ENCODE measurements at places on chromosomes 4 and X.

DNA sequence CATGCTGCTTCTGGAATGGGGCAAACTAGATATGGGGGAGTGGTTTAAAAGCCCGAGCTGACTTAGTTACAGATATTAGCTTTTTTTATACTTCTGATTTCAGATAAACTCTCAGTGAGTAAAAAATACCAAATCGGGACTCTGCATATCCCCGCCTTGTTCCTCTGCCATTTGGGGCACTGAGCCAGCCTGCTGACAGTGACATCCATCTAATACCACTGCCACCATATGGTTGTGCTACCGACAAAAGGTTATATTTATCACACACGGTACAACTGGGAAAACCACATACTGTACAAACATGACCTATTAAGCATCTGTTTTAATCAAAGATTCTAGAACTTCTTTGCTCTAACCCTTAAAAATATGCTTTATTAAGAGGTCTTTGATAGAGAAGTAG, 78.7 kb downstream of the GALNT7 start:
- no peak for DNase-seq

GRCh38 chr4:87327136-87327535, 4.5 kb upstream of the HSD17B13 start:
- DNase-seq, result no peak

DNA sequence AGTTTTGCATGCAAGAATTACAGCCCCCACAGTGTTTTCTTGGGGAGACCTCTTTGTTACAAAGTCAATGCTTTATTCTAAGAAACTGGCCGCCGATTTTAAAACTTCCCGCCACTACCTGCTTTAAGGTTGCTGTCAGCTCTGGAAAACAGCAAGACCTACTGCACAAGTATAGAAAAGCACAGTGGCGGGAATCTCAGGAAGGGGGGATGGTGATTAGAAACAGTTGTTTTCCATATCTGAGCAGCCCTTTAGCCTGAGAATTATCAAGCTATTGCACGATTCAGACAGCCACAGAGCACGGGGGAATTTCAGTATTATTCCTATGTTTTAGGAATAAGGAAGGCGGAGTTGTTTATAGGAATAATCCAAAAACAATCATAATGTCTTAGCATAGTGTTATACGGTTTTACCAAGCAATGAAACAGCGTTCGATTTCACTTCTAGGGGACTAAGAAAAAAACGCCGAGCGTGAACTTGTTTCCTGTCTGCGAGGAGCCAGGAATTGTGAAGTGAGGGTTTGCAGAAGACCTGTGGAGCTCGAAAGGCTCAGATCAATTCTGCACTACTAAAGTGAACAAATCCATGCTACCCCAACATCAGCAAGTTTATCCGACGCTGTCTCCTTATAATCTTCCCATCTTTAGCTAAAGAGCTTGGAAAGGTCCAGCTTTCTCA, 81.3 kb downstream of the HMGN5 start:
- no peak for DNase-seq

GRCh38 chrX:130694983-130695382, 208.0 kb downstream of the ENOX2 start:
- no peak for DNase-seq

- DNase-seq, result no peak
These were observed 620.0 kb downstream of the BCOR start for GRCh38 chrX:39477762-39478120.

DNA sequence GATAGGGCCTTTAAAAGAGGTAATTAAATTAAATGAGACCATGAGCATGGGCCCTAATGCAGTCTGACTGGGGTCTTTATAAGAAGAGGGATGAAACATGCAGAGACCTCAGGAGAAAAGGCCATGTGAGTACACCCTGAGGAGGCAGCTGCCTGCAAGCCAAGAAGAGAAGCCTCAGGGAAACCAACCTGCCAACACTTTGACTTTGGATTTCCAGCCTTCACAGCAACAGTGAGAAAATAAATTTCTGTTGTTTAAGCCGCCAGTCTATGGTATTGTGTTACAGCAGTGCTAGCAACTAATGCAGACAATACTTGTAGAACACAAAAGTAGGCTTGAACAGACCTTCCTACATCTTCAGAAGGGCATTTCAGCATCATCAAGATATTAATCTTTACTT, 52.3 kb downstream of the SMAD1 start:
- no peak for DNase-seq

GRCh38 chr4:6834867-6835266, 52.3 kb downstream of the KIAA0232 start:
- DNase-seq, result no peak

GRCh38 chr4:144411700-144412099, 234.3 kb upstream of the HHIP start:
- DNase-seq, result no peak

- DNase-seq, result no peak
These were observed 207.4 kb downstream of the CEP135 start for GRCh38 chr4:56156141-56156540.

- no peak for DNase-seq
These were observed at the start of gene ZNF827 for GRCh38 chr4:145938618-145939440. TSS of gene ZNF827 (minus strand) at chr4:145938823. CDS start at chr4:145938407, 416 bp downstream.

DNA sequence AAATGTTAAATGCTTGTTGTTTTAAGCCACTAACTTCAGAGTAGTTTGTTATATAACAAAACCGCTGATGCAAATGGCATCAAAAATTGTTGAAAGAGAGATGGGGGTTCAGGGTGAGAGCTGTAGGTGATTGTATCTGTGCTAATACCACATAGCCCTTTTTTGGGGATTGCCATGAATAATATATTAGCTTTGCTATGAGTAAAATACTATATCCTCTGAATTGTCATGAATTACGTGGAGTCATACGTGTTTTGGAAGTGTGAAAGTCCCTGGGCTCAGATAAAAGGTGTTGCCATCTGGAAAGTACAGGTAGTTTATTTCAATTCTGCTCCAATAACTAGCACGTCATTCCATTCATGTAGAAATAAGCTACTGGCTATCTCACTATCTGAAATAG, 30.6 kb downstream of the DYNLT3 start:
- no peak for DNase-seq

DNA sequence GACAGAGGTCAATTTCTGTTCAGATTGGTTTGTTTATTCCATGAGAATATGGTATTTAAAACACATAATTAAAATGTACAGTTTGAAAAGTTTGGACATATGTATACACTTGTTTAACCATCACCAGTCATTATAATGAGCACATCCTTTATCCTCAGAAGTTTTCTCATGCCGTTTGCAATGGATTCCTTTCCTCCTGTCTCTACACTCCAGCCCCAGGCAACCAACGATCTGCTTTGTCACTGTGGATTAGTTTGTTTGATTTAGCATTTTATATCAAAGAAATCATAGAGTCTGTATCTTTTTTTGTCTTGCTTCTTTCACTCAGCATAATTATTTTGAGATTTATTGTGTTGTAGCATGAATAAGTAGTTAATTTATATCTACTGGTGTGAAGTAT, 243.0 kb upstream of the TRAM1L1 start:
- no peak for DNase-seq

DNA sequence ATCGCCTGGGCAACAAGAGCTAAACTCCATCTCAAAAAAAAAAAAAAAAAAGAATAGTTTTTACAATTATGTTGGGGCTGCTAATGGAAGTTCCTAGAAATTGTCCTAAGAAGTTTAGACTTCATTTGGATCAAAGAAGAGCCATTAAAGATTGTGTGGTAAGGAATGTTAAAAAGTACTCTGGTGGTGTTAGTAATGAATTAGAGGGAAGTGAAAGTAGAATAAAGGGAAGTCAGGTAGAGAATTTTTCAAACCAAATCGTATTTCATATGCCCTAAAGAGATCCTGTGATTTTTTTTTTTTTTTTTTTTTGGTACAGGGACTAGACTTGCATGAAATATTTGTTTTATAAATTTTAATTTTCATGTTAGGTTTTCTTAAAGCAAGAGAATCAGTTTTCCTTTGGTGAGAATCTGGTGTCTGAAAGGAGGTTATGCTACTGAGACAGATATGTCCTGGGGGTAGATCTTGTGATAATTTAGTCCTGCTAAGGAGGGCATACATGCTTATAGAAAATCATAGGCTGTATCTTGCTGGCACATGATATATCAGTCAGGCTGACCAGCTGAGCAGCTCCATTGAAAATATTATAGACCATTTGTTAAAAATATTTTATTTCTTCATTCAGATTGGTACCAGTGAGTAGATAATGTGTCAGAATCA, 10.7 kb downstream of the SEC24B start:
- DNase-seq, result no peak

GRCh38 chr4:8305851-8306471, 36.4 kb downstream of the HTRA3 start:
- DNase-seq, result no peak

- DNase-seq, result no peak
These were observed 876.2 kb upstream of the HS3ST1 start for GRCh38 chr4:12304905-12305304.

DNA sequence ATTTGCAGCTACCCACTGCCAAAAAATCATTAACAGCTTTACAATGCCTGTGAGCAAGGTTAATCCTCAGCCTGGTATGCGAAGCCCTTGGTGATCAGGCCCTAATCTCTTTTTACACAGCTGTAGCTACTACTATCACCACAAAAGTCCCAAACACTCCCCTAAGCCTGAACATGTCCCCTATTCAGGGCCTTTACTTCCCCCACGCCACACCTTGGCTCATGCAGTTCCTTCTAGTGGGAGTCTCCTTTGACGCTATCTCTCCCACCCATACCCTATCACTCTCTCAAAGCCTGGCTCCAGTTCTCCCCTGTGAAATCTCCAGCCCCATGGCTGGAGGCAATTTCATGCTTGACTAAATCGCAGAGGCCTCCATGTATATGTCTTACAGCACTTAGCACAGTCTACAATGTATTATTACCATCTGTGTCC, 90.6 kb upstream of the CBR4 start:
- DNase-seq, result no peak

- DNase-seq, result no peak
These were observed 161.8 kb downstream of the SH3KBP1 start for GRCh38 chrX:19725641-19726040.

DNA sequence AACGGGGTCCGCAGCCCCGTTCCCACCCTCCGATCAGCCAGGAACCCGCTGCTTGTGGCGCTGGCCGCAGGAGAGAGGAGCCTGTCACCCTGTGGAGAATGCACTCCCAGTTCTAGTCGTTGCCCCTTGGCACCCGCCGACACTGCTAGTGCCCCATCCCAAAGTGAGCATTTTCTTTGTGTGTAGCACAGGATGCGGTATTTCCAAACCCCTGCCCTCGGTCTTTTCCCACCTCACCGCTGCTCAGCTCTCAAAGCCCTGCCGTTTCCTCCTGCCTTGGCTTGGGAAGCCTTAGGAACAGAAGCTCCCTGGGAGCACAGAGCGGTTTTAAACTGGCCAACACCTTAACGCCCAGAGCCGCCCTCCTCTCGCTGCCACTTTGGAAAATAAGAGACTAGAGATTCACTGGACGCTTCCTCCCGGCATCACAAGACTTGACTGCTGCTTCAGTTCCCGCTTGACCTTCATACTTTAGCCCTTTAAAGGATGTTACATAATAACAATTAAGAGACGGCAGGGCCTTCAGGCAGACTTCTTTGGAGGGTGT, 772 bp downstream of the CYP4V2 start:
- no peak for DNase-seq
